Fibroblast of skin of abdomen (primary cell): ENCODE measurements at places on chromosomes 13 and 19.

GRCh38 chr13:99496184-99497142, 4.8 kb upstream of the TM9SF2 start:
- peak; percentile 67 for DNase-seq

DNA sequence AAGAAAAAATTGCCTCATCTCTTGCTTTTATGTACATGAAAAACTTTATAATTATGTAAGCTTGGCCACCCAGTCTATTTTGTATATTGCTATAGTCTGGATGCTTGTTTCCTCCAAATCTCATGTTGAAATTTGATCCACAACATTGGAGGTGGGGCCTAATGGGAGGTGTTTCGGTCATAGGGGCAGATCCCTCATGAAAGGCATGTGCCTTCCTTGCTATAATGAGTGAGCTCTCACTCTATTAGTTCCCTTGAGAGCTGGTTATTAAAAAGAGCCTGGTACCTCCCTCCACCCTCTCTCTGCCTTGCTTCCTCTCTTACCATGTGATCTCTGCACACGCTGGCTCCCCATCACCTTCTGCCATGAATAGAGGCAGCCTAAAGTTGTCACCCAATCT, 1005.1 kb downstream of the PCDH9 start:
- DNase-seq, result no peak

- DNase-seq, result no peak
Observed at GRCh38 chr13:94966422-94966955, 254.1 kb upstream of the SOX21 start.

- DNase-seq, result no peak
Observed at GRCh38 chr13:69545551-69545950, 562.1 kb upstream of the ATXN8OS start.

GRCh38 chr19:8655340-8655709, 24.9 kb downstream of the NFILZ start:
- no peak for DNase-seq

DNA sequence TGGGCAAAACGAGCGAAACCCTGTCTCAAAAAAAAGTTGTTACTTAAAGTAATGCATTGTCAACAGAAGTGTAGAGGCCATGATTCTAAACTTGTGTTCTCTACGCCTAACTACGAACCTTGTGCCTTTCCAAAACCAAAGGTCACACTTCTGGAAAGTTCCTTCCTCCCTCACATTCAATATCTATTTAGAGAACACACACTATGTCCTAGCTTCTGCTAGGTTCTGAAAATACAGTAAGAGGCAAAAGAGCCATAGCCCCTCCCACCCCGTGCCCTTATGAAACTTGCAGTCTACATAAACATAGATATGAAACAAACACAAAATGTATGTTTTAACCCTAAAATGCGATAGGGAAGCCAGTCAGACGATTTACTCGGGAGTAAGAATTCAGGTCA, 36.4 kb downstream of the RNF6 start:
- peak; percentile 1 for DNase-seq

GRCh38 chr13:75787249-75787928, 151.3 kb downstream of the LMO7 start:
- peak; percentile 72 for DNase-seq

- DNase-seq, result peak; percentile 87
Observed at GRCh38 chr19:47122359-47123335, 8.0 kb upstream of the SAE1 start.

- DNase-seq, result no peak
Observed at GRCh38 chr13:77637588-77637987, 59.9 kb upstream of the SLAIN1 start.

DNA sequence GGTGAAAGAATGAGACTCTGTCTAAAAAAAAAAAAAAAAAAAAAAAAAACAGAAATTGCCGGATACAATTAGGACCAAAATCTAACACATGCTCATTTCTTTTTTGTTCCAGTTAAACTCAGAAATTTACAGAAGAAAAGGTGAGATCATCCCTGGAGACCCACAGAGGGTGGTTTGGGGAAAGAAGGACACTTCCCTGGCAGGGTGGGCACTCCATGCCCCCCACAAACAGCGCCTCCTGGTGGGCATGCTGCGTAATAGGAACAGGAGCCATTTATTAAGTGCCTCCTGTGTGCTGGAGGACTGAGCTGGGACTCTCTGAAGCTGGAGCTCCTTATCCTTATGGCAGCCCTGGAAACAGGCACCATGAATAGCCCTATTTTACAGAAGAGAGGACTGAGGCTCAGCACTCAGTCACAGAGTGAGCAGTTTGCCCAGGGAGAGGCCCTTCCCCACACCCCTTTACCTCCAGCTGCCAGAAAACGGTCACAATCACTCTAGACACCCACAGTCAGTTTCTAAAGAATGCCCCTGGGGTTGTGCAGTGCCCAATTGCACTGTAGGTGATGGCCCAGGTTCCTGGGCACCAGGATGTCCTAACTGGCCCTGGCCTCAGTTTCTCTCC, 10.1 kb downstream of the C19orf38 start:
- DNase-seq, result no peak

- no peak for DNase-seq
Observed at GRCh38 chr13:37069597-37070103, 10.2 kb upstream of the SUPT20H start.
